ENCODE measurements at places on chromosomes 11 and 22.
A peak's percentile ranks its signal among the peaks of the same experiment; 100 is the strongest.

DNA sequence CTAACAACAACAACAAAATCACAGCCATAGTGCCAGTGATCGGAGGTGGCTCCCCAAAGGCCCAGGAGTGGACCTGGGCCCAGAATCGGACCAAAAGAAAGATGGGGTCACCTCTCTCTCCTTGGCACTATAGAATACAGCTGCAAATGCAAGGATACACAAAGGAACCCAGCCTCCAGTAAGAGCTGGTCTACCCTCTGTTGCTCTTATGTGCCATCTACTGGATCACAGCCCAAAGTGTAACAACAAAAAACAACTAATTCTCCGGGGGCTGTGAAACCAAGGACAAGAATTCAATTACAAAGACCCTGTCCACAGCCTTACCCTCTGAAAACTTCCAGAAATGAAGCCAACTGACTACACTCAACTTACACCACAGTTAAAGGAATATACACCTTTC, 21.6 kb downstream of the OR8G5 start:
- no peak for DNase-seq

GRCh38 chr11:34647131-34647530, 26.2 kb downstream of the EHF start:
- no peak for DNase-seq

GRCh38 chr11:128568166-128568778, 19.1 kb downstream of the ETS1 start:
- no peak for DNase-seq

- no peak for DNase-seq
Observed at GRCh38 chr11:119181677-119182412, 3.4 kb upstream of the NHERF4 start.

GRCh38 chr11:11910541-11910940, 68.8 kb downstream of the USP47 start:
- DNase-seq: no peak

DNA sequence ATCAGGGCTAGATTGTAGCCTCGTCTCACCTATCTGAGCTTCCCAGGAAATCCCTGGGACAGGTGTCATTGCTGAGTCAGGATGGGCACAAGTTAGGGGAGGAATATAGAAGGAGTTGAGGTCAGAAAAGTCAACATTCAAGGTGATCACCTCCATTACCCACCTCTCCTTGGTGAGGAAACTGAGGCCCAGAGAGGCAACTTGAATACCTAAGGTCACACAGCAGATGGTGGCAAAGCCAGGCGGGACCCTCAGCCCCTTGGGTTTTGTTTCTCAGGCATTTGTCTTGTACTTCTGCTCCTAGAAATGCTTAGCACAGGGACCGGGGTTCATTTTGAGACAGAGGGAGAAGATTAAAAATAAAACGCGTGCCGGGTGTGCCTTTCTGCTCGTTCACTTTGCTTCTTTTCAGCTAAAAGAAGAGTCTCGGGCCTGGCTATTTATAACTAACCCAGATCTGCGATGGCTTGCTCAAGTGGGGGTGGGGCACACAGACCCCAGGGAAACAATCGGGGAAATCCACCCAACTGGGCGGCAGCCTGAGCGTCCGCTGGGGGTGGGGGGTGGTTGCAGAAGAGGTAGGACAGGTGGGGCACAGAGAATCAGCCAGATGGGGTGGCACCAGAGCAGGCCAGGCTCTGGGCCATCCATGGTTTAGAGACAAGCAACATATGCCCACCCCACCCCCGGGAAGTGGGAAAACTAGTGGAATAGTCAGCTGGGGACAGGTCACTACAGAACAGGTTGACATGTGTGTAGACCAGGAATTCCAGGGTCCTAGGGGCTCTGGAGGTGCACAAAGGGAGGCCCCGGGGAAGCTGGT, 3.9 kb upstream of the GNAZ start:
- DNase-seq: no peak

DNA sequence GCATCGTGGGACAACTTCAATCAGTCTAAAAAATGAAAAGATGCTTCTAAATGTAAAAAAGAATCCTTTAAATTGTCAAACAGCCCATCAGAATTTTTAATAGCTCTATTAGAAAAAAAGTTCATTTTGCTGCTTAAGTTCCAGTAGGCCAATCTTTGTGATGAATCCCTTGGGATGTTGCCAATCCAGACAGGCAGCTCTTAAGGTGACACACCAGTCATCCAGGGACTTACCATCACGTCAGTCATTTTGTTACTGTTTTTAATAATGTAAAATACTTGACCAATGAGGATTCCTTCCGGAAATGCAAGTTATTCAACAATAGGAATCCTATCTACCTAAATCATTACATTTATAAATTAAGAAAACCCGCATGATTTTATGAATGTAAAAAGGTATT, 47.8 kb upstream of the TMEM45B start:
- DNase-seq: no peak

- no peak for DNase-seq
Observed at GRCh38 chr11:14334192-14334591, 24.8 kb downstream of the RRAS2 start.

DNA sequence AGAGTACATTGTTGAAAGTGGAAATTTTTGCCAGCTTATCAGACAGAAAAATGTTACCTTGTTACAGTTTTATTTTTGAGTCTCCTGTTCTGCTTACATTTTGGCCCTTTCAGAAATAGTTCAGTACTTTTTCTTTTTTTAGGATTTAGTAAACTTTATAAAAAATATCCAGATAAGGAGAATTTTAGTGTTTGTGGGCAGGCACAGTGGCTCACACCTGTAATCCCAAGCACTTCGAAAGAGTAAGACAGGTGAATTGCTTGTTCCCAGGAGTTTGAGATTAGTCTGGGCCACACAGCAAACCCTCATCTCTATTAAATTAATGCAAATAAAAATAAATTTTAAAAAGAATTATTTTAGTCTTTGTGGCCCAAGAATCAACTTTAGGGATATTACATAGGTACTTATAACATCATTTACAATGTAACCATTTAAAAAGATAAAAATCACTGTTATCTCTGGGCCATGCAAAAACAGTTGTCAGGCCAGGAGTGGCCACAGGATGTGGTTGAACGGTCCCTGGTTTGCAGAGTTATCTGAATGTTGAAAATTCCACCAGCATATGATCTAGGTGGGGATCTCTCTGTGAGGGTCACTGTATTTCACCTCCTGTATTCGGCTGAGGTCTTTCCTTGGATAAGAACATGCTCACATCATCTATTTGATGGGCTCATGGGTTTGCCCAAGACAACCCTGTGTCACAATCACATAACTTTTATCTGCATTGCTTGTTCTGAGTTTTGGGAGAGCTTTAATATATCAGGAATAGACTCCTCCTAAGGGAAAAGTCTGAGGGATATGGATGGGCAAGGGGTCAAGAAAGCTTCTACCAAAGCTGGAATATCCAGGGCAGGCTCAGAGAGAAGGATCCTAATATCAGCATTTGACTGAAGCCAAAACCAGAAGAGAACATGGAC, 91.5 kb downstream of the GGTLC2 start:
- no peak for DNase-seq

- DNase-seq: no peak
Observed at GRCh38 chr11:33344611-33345010, 87.4 kb downstream of the HIPK3 start.

DNA sequence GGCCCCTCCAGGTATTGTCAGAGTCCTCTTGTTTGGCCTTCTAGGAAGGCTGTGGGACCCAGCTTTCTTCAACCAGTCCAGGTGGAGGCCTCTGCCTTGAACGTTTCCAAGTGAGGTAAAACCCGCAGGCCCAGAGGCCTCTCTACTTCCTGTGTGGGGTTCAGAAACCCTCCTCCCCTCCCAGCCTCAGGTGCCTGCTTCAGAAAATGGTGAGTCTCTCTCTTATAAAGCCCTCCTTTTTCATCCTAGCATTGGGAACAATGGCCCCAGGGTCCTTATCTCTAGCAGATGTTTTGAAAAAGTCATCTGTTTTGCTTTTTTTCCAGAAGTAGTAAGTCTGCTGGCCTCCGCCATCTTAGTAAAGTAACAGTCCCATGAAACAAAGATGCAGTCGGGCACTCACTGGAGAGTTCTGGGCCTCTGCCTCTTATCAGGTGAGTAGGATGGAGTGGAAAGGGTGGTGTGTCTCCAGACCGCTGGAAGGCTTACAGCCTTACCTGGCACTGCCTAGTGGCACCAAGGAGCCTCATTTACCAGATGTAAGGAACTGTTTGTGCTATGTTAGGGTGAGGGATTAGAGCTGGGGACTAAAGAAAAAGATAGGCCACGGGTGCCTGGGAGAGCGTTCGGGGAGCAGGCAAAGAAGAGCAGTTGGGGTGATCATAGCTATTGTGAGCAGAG, at the start of gene CD3E:
TSS of gene CD3E (plus strand) at position 163 of the 681 bp plus-strand sequence. CDS start at position 386, 223 bp downstream.
- DNase-seq: peak; percentile 54

DNA sequence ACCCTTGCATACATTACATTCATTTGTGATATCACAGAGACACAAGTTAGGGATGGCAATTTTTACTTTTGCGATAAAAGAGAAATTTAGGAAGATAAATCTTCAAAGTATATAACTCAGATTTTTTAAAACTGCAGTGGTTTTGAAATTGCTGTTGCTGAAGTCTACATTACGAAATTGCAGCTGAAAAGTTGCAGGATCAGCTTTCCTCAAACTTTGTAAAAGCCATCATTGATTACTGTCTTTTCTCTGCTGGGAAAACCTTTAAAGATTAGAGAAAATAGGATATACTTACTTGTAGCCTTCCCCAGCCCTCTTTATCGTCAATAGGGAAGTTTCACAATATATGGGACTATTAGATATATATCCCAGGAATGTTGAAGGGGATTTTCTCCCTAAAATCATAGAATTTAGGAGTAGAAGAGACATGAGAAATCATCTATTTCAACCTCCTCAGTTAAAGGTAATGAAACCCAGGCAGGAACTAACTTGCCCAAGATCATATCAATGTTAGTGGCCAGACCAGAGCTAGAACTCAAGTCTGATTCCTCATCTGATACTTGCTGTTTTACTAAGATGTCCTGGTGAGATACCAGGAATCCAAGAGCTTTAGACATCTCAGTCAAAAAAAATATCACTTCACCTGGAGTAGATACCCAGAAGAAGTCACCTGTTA, 10.4 kb upstream of the AGBL2 start:
- no peak for DNase-seq

DNA sequence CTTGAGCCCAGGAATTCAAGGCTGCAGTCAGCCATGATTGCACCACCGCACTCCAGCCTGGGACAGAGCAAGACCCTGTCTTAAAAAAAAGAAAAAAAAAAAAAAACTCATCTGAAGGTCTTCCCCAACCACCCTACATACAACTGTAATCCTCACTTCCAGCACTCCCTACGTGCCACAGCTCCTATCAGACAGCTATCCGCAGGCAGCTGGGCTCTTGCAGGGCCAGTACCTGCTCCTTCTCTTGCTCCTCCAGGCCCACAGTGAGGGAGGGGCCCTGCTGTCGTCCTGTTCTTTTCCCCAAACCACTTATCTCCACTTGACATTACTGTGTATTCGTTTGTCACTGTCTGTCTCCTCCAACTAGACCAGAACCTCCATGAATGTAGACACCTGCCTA, 156.1 kb upstream of the NECTIN1 start:
- no peak for DNase-seq

DNA sequence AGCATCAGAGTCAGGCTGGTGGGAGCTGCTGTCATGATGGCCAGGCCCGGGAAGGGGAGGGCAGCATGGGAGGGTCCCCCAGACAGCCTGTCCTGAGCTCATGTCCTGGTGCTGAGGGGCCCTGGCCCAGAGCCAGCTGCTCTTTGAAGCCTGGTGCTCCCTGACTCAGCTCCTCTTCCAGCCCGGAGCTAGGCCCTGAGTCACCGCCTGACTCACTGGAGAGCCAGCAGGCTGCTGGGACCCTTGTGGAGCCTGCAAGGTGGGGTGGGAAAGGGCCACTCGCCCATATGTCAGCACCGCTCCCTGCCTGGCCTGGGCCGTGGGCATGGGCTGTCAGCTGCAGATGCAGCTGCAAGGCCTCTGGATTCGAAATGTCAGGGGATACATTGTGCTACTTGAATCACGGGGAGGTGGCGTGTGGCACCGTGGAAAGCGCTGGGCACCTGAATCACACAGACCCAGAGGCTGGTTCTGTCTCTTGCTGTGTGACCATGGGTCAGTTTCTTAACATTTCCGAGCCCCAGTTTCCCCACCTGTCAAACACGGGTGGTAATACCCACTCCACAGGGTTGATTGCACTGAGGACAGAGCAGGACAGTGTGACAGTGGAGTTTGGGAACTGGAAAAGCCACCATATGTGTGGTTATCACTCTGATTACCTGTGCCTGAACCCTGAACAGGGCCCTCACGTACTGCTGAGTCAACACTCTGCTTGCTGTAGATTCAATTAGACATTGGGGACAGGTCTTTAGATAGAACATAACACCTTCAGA, 4.4 kb downstream of the CACNA1I start:
- DNase-seq: no peak

- no peak for DNase-seq
Observed at GRCh38 chr11:134142536-134142935, 73.7 kb downstream of the JAM3 start.

- DNase-seq: no peak
Observed at GRCh38 chr11:16001899-16002426, 354.4 kb downstream of the SOX6 start.

DNA sequence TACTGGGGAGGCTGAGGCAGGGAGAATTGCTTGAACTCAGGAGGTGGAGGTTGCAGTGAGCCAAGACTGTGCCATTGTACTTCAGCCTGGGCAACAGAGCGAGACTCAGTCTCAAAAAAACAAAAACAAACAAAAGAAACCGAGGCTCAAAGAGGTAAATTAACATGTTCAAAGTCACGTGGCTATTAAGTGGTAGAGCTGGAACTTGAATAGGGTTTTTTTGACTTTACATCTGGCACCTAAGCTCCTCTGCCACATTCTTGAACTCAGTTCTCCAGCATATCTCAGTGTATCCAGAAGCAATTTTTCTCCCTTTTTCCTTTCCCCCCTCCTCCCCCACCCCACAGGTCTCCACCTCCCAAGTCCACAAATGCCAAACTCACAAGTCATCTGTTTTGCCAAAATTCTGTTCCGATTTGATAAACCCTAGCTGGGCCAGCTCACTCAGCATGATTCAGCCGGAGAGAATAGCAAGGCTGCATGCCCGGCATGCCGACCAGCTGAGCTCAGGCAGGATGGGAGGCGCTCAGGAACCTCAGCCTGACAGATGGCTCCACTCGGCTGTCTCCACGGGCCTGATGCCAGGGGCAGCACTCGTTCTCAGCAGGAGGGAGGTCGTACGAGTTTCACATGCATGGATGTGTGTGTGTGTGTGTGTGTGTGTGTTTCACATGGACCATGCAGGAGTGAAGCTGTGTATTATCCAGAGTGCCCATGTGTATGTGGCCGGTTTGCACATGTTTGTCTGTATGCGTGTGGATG, 63.2 kb upstream of the RRAS2 start:
- no peak for DNase-seq

- no peak for DNase-seq
Observed at GRCh38 chr11:32343325-32344008, 91.9 kb downstream of the WT1 start.

GRCh38 chr11:33544593-33545373, 155.8 kb downstream of the C11orf91 start:
- DNase-seq: no peak

- no peak for DNase-seq
Observed at GRCh38 chr11:64384981-64385944, 26.3 kb downstream of the RPS6KA4 start.

GRCh38 chr11:46389450-46390330, 1.9 kb downstream of the CHRM4 start:
- no peak for DNase-seq

GRCh38 chr11:127199306-127199801, 198.8 kb upstream of the KIRREL3 start:
- no peak for DNase-seq

GRCh38 chr11:48168815-48169214, 47.8 kb upstream of the OR4B1 start:
- DNase-seq: no peak
